Left lobe of liver (tissue), 2 donors: ENCODE measurements at places on chromosomes 11 and 22. TPM values are rescaled to one million over a fixed set of nuclear protein-coding genes. Genes with fewer than 3 reads are reported as not detected.

The CABP7 gene
- not detected for total RNA-seq

The IFT27 gene
- 14.9 TPM for total RNA-seq

The CECR2 gene
- total RNA-seq, result 12.0 TPM

The ALDH3B2 gene
- not detected for total RNA-seq

The SIDT2 gene
- 56.6 TPM for total RNA-seq

The OR52A1 gene
- total RNA-seq, result not detected

The APOA4 gene
- 102 TPM for total RNA-seq

The ADM2 gene
- total RNA-seq, result 1.3 TPM

The GLYATL2 gene
- total RNA-seq, result not detected

The CYB561A3 gene
- 37.9 TPM for total RNA-seq

The TRIM66 gene
- 13.3 TPM for total RNA-seq

The ANKK1 gene
- total RNA-seq, result 0.08 TPM

The CST6 gene
- total RNA-seq, result not detected

The IL18 gene
- total RNA-seq, result 1.9 TPM

The RAG1 gene
- total RNA-seq, result 1.2 TPM

The CFAP300 gene
- not detected for total RNA-seq

The DPP3 gene
- total RNA-seq, result 24.4 TPM

The TSSK2 gene
- not detected for total RNA-seq

The SHISAL1 gene
- total RNA-seq, result 0.10 TPM

The FCHSD2 gene
- 19.2 TPM for total RNA-seq

The MS4A6E gene
- not detected for total RNA-seq

The SCGB1C1 gene
- not detected for total RNA-seq

The SHANK2 gene
- 33.8 TPM for total RNA-seq

The CTSW gene
- 0.63 TPM for total RNA-seq

The SMC1B gene
- total RNA-seq, result not detected

The PTPRCAP gene
- 2.2 TPM for total RNA-seq

The SLC5A4 gene
- total RNA-seq, result not detected

The SCN3B gene
- total RNA-seq, result not detected

The NCAM1 gene
- 2.8 TPM for total RNA-seq

The BCR gene
- total RNA-seq, result 29.7 TPM
